ENCODE measurements at places on chromosomes 1 and 21.
A peak's percentile ranks its signal among the peaks of the same experiment; 100 is the strongest.

GRCh38 chr1:156516821-156517220, 16.2 kb upstream of the MEF2D start:
- no peak for DNase-seq

DNA sequence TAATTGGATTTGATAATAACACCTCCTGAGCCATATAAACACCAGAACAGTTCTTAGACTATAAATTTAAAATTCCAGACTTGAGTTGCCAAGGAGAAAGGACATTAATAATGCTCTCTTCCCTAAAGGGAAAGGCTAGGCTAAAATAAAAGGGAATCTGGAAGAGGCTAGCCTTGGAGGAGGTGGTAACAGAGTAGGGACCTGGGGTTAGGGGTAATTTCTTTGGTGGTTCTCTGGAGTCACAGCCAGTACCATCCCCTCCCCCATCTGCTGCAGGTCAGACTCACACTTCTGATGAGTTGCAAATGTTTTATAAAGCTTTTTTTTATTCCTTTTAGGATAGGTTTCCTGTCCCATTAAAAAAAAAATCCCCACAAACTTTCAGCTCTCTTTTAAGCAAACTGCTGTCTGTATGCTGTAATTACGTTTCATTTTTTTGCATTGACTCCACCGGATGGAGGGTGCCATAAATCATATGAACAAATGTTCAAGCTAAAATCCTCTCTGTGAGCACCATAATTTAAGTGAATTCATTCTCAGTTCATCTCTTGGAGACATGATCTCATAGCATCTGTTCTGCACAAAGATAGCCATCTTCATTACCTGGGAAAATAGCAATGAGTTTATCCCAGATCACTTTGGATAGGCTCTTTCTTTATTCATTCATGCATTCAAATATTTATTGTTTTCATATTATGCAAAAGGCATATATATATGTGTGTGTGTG, 379.6 kb downstream of the TTLL7 start:
- no peak for DNase-seq

- no peak for DNase-seq
Observed at GRCh38 chr1:246583056-246583440, 16.8 kb downstream of the CNST start.

GRCh38 chr1:10646347-10646861, 150.0 kb downstream of the CASZ1 start:
- DNase-seq, result no peak

GRCh38 chr1:95953015-95953414, 719.0 kb downstream of the RWDD3 start:
- no peak for DNase-seq

GRCh38 chr1:162703708-162704107, 71.4 kb downstream of the DDR2 start:
- DNase-seq, result no peak

GRCh38 chr1:224733027-224733911, 117.2 kb downstream of the CNIH3 start:
- DNase-seq, result no peak

DNA sequence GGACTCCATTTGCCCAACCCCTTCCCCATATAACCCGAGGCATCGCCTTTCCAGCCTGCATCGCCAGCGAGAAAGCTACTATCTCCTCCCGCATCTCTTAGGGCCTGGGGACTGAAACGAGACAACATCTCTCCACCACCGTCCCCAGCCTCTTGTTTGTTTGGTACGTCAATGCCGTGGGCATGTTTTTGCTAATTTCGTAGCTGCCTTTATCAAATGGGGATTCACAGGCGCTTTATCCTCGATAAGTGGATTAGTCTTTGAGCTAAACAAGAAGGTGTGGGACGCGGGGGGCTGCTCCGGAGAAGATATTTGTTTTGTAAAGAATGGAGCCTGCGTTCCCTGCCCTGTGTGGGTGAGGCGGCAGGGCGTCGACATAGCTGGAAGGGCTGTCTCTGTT, 91.6 kb downstream of the PAX7 start:
- no peak for DNase-seq

- peak; percentile 99 for DNase-seq
Observed at GRCh38 chr21:33642027-33642895, at the start of gene ITSN1. Gene ITSN1, plus strand, starts transcription at chr21:33642501. Its CDS starts 76,328 bp downstream, at chr21:33718829.

- no peak for DNase-seq
Observed at GRCh38 chr1:215557504-215557903, 9.6 kb upstream of the KCTD3 start.

- DNase-seq, result no peak
Observed at GRCh38 chr1:40047276-40047675, 6.7 kb downstream of the CAP1 start.
